NCI-H1092 (cell line): ENCODE measurements at places on chromosomes 5 and 9.

DNA sequence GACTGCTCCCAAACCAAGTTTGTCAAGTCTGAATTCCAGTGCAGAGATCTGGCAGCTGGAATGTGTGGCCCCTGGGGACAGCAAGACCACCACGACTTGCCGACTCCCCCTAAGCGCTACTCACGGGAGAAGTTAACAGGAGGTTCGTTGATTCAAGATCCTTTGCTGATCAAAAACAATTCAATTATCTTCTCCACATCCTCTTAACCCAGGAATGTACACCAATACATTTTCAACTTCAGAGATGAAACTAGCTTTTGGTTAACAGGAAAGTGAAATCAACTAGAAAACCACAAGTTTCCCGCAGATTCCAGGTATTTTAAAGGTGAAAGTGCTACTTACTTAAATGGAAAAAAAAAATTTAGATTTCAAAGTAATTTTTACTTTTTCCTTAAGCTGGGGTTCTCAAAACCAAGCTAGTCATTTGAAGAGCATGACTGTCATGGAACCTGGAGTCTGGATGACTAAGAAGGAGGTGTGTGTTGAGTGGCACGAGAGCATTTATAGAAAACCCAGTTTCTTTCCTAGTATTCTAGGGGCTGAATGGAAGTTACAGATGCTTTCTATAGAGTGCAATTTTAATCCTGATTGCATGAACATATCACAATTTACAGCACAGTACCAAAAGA, 257.5 kb upstream of the PANK3 start:
- DNase-seq = no peak

- peak; percentile 32 for DNase-seq
These were observed 414.2 kb downstream of the TAF11L14 start for GRCh38 chr5:18048449-18048848.

- no peak for DNase-seq
These were observed 7.5 kb upstream of the AKNA start for GRCh38 chr9:114395334-114395617.

DNA sequence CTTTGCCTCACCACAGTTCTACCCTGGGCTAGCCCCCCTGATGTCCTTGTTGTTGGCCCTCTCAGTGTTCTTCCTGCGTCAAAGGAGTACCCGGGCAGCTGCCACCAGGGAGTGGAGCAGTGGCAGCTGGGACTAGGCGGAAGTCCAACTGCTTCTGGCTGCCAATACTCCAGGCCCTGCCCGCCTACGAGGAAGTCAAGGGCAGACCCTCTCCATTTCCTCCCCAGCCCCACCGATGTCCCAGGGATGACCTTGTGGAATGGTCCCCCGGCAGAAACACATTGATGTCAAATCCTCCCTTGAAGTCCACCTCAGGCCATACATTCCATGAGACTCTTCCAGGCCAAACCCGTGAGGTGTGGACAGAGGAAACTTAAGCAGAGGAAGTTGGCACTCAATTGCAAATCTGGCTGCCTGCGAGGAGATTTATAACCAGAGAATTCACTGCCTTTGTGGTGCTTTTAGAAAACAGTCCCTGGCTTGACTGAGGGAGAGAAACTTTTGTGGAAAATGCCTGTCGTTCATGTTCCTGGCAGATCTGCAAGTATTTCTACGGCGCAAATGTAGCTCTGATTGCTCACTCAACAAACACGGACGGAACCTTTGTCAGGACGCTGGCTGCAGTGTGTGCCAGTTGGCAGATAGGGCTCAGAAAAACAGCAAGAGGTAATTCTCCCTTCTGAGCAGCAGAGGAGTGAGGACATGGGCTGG, 339.7 kb downstream of the RAB3C start:
- no peak for DNase-seq

DNA sequence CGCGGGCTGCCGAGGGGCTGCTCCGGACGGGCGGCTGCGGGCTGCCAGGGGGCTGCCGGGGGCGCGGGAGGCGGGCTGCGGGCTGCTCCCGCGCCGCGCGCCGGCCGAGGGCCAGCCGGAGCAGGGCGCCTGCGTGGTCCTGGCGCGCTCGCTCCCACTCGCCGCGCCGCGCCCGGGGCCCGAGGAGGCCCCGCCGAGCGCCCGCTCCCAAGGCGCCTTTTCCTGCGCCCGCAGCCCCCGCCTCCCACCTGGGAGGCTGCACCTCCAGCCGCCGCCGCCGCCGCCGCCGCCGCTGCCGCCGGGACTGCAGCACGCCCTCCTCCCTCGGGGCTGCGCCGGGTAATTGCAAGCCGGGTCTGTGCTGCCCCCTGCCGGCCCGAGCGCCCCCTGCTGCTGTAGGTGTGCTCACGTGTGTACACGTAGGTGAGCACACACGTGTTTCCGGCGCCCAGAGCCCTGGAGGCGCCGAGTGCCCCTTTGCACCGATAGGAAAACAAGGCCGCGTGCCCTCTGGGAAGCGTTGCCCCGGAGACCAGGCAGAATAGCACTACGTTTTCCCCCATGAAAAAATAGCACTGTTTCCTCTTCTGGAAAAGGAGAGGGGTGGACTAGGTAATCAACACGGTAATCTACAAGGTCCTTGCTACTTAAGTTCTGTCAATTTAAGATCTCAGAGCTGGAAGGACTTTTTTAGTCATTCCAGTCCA, at the start of gene EPB41L4B:
Gene EPB41L4B (minus strand): TSS at position 318 of the 707 bp plus-strand sequence. CDS start 613 bp downstream, outside the sequence.
- peak; percentile 80 for DNase-seq

- no peak for DNase-seq
These were observed 1.1 kb downstream of the FUT7 start for GRCh38 chr9:137030538-137031527.

DNA sequence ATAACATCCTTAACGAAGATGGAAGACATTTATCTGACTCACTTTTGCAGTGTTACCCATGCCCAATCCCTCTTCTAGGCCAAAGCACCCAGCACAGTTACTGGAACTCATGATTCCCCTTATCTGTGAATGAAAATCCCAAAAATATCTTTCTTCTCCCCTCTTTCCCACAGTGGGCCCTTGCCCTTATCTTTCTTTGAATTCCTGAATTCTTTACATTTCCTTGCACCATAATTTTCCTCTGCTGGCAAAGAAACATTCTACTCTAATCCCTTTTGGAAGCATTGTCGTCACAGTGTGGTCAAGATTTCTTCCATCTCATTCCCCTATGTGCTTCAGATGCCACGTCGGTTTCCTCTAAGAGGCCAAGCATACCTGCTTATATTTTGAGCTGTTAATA, 135.9 kb upstream of the LIFR start:
- DNase-seq = no peak

DNA sequence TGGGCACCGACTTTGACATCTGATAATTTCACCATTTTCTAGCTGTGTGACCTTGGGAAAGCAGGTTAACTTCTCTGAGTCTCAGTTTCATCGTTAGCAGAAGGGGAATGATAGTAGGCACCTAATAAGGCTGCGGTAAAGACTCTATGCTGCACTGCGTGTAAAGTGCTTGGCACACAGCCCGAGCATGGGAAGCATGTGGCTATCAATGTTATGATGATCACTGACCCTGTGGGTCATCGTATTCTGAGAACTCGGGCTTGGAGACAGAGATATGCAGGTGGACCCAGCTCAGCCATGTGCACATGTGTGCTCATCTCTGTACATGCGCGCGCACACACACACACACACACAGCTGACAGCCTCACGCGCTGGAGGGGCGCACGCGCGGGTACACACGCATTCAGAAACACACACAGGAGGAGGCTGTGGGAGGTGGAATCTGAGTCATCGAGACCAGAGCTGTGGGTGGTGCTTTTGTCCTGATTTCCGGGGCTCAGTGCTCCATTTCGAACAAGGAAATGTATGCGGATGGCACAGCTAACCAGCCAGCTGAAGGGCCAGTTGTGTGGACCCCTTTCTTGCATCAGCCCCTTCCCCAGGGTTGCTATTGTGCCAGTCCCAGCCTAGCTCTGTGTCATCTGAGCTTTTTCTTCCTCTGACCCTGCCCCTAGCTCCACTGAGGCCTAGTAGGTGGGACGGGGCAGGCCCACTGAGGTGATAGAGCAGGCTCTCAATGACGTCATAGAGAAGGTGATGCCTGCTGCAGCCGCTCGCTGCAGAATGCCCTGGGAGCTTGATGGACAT, 11.1 kb upstream of the ARAP3 start:
- DNase-seq = no peak

DNA sequence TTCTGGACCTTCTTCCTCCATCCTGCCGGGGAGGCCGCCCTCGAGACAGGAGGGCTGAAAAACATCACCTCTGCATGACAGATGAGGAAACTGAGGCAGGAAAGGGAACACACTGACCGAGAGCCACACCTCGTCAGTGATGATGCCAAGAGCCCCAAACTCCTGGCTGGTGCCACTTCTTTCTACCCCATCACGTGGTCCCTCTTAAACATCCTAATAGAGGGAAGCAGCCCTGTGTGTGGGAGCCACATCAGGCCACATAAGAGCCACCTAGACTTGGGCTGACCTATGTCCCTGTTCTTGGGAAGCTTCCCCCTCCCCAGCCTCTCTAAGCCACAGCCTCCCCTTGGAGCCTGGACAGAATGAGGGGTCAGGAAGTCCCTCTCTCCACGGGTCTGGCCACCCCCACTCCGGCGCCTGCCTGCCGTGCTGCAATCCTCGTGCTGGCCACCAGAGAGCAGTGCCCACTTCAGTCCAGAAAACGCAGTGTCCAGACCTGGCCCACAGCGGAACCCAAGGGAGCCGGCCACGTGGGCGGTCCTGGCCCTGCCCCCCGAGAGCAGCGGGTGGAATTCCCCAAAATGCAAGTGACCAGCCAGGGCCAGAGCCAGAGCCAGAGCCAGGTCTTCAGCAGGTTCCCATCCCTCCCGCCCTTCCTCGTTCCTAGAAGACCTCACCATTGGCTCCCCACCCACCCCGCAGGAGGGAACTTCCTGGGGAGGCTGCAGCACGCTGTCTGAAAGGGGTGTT, 54.7 kb upstream of the SARDH start:
- DNase-seq = no peak

- no peak for DNase-seq
These were observed 4.0 kb upstream of the TERT start for GRCh38 chr5:1298723-1299510.

DNA sequence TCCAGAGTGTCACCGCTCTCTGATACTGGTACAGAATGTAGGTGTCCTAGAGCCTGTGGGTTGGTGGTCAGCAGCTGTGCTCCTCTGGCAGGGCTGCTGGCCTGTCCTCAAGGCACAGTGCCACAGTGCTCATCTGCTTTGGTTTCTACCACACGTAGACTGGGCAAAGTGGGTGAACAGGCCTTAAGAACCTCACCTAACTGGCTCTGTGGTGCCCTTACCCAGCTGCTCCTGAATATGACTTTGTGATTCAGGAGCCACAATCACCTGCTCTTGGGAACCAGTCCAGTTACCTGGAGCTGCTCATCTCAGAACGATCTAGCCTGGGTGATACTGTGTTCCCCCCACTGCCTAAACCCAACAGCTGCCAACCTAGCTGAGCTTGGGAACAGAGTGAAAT, 6.4 kb downstream of the NOP16 start:
- DNase-seq = no peak

- no peak for DNase-seq
These were observed 20.8 kb upstream of the COL15A1 start for GRCh38 chr9:98922721-98923435.

GRCh38 chr5:98776066-98776705, 2.7 kb downstream of the RGMB start:
- DNase-seq = no peak

GRCh38 chr9:136185596-136186366, 19.1 kb downstream of the LHX3 start:
- no peak for DNase-seq

DNA sequence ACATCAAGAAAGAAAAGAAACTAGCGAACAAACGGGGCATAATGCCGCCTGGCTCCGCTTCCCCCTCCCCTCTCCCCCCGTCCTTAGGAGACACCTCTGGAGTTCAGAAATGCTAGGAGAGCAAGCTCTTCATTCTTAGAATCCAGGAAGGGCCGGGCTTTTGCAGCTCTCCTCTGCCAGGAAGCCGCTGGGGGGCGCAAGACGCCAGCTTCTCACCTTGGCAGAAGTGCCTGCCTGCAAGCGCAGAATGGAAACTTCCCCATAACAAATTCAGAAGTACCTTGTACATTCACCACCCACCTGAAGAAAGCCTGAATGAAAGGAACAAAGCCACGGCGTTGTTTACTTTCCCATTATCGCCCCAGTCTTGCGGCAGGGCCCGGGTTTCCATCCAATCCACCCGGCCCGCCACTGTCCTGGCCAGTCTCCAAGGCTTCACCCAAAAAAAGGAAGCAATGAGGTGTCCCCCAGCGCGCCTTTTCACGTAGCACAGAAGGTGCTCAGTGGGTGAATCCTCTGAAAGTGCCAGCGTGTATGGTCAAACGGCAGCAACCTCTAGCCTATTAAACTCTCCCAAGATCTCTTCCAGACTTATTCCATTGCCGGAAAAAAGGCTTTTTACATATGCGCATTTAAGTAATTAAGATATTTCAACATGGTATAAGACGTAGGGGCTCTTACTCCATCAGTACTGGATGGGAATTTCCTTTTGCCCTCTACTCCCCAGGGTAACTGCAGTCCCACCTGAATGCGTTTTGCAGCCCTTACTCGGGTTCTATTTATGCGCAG, 1.6 kb upstream of the GADD45G start:
- DNase-seq = peak; percentile 91

DNA sequence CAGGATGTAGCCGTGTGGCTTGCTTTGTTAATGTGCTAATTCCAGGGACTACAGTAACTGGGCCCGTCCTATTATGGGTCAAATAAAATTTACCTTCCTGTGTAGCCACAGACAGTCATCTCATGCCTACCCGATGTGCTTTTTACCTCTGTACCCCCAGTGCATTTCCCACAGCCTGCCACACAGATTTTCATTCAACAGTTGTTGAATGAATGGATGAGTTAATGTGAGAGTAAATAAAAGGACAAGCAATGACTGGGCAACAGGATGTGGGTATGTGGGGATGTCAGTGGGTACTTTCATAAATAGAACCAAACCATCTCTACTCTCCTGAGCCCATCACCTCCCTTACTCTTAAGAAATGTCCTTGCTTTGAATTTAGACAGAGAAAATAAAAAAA, 441.2 kb upstream of the ZNF462 start:
- no peak for DNase-seq

- peak; percentile 91 for DNase-seq
These were observed 286.4 kb upstream of the DMAC1 start for GRCh38 chr9:8085986-8086385.

DNA sequence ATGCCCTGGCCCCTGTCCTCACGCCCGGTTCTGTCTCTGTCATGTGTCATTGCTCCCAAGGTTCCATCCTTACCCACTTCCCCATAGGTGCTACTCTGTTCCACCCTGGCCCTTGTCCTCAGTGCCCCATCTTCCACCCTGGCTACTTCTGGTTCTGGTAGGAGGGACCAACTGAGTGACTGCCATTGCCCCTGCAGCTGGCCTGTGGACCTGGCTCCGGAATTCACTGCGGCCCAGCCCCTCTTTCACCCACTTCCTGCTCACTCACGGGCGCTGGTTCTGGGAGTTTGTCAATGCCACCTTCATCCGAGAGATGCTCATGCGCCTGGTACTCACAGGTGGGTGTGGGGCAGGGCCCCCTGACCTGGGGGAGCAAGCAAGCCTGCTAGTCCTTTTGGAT, 7.4 kb downstream of the PTGS1 start:
- DNase-seq = no peak

GRCh38 chr9:121545875-121546423, 46.3 kb upstream of the GGTA1 start:
- peak; percentile 89 for DNase-seq

GRCh38 chr5:1152156-1152555, 40.3 kb upstream of the SLC12A7 start:
- DNase-seq = no peak

GRCh38 chr5:166505544-166505943, 1785.9 kb upstream of the WWC1 start:
- DNase-seq = peak; percentile 79

GRCh38 chr5:96609369-96609768, 52.8 kb upstream of the CAST start:
- no peak for DNase-seq

GRCh38 chr5:138032028-138032571, 779 bp downstream of the FAM13B start:
- DNase-seq = no peak
